ENCODE measurements at places on chromosomes 1 and 21. TPM values are rescaled to one million over a fixed set of nuclear protein-coding genes. Genes with fewer than 3 reads are reported as not detected.

- H3K27me3 ChIP-seq: no peaks in the 10 kb centered on the region
- peak overlapping the region; percentile 63 for H3K27ac ChIP-seq
- peak; percentile 97 for DNase-seq
- peak overlapping the region; percentile 48 for H3K4me3 ChIP-seq
These were observed 2.8 kb downstream of the TGFB2 start for GRCh38 chr1:218347723-218348627.

DNA sequence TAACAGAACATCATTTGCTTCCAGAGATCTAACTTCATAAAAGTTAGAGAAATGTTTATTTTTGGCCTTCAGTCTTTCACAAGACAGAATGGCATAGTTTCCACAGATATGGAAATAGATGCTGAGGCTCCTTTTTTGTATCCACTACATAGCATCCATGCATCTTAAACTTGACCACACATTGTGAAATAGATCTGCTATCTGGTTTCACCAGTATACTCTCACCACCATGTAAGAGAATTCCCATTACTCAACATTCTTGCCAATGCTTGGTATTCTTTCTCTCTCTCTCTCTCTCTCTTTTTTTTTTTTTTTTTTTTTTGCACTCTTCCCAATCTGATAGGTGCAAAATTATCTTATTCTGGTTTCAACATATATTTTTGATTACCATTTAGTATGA lies 52.1 kb upstream of the PRMT6 start:
- no peak overlapping the region for H3K4me3 ChIP-seq
- H3K27me3 ChIP-seq: no peaks in the 10 kb centered on the region
- H3K27ac ChIP-seq: no peak overlapping the region
- no peak for DNase-seq

- DNase-seq: no peak
- H3K4me1 ChIP-seq: no peaks in the 10 kb centered on the region
- H3K27ac ChIP-seq: no peak overlapping the region
- no peaks in the 10 kb centered on the region for H3K27me3 ChIP-seq
- H3K36me3 ChIP-seq: no peaks in the 10 kb centered on the region
These were observed 85.4 kb downstream of the PIGK start for GRCh38 chr1:77133731-77134358.

- peaks cover 10% of the 10 kb centered on the region for H3K36me3 ChIP-seq
- H3K27ac ChIP-seq: no peak overlapping the region
- no peaks in the 10 kb centered on the region for H3K27me3 ChIP-seq
- no peak for DNase-seq
- no peaks in the 10 kb centered on the region for H3K4me1 ChIP-seq
These were observed 31.0 kb upstream of the IL19 start for GRCh38 chr1:206739411-206740076.

GRCh38 chr1:21673277-21673780 lies 4.2 kb upstream of the RAP1GAP start:
- no peaks in the 10 kb centered on the region for H3K36me3 ChIP-seq
- H3K27me3 ChIP-seq: peaks cover 21% of the 10 kb centered on the region
- peaks cover 16% of the 10 kb centered on the region for H3K4me1 ChIP-seq
- no peak for DNase-seq

GRCh38 chr1:190963321-190963720 lies 485.7 kb upstream of the BRINP3 start:
- DNase-seq: no peak
- no peak overlapping the region for H3K27ac ChIP-seq
- H3K36me3 ChIP-seq: no peaks in the 10 kb centered on the region

GRCh38 chr1:4137621-4138415 lies 237.7 kb upstream of the C1orf174 start:
- DNase-seq: no peak
- H3K4me1 ChIP-seq: no peaks in the 10 kb centered on the region
- H3K36me3 ChIP-seq: no peaks in the 10 kb centered on the region
- peaks cover 6% of the 10 kb centered on the region for H3K27me3 ChIP-seq
- H3K27ac ChIP-seq: no peak overlapping the region
- no peak overlapping the region for H3K4me3 ChIP-seq

DNA sequence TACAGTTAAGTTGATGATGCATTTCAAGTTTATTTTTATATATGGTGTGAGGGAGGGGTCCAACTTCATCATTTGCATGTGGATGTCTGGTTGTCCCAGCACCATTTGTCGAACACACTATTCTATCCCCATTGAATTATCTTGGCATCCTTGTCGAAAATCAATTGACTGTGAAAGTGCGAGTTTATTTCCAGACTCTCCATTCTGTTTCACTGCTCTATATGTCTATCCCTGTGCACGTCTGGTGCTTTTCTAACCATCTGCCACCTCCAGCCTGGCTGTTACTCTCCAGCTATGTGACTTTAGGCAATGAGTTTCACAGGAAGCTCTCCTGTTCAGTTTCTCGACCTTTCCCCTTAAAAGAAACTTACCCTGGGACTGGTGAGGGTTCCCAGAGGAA lies 137.1 kb upstream of the KLHDC7A start:
- H3K4me3 ChIP-seq: no peak overlapping the region
- DNase-seq: no peak
- no peak overlapping the region for H3K27ac ChIP-seq

DNA sequence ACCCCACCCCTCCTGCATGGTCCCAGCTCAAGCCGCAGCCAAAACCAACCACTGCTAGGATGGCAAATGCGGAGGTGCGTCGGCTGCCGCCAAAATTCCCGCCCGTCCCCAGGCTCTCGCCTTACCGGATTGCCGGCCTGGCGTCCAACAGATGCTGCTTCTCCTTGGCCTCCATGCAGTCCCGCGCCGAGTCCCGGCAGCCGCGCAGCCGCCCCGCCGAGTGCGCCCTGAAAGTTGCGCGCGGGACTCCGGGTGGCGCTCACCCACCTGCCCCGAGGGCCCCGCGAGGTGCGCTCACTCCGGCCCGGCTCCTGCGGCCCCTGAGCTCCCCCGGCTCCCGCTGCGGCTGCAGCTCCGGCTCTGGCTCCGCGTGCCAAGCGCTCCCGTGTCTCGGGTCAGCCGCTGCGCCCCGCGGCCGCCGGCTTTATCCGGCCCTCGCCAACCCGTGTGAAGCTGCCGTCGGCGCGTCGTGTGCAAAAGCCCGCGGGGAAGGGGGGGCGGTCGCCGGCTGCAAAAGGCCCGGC lies at the start of gene SLC30A2:
TSS of gene SLC30A2 (minus strand) at position 397 of the 524 bp plus-strand sequence. CDS start at position 175, 222 bp downstream.
- no peak within 1 kb of the TSS for H3K27ac ChIP-seq
- DNase-seq: peak; percentile 31
- no peaks in the 10 kb centered on the region for H3K36me3 ChIP-seq
- no peak within 1 kb of the TSS for H3K4me3 ChIP-seq
- no peaks in the 10 kb centered on the region for H3K4me1 ChIP-seq

DNA sequence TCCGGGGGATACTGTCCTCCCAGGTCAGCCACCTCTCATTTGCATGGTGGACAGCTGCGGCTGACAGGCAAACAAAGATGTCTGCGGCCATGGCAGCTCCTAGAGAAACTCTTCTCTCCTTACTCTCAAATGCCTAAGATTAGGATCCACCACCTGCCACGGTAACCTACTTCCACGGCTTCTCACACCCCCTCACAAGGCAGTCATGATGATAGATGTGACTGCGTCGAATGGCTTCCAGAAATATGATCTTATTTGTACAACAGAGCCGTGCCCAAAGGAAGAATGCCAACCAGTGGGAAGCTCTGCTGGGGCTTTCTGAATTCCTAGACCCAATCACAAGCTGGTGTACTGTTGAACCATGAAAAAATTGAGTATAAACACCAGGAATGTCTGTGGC lies 73.4 kb downstream of the BACE2 start:
- no peak overlapping the region for H3K27ac ChIP-seq
- DNase-seq: no peak
- H3K4me3 ChIP-seq: no peak overlapping the region
- peaks cover 6% of the 10 kb centered on the region for H3K36me3 ChIP-seq
- H3K4me1 ChIP-seq: no peaks in the 10 kb centered on the region
- no peaks in the 10 kb centered on the region for H3K27me3 ChIP-seq

DNA sequence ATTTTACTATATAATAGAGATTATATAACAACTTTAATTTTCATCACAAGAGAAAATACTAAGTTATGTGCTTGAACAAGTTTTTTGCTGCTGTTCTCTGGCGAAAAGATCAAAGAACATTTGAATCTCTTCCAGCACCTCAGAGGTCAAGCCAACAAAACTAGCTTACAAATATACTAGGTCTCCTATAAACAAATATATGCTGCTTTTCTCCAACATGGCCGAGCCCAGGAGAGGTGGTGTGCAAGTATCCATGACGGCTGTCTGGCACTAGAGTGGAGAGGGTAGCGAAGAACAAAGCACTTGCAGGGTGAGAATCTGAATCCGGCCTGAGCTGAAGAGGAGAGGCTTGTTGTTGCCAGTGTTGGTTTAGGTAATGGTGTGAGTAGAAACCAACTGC lies 7.5 kb upstream of the FMO3 start:
- no peak overlapping the region for H3K27ac ChIP-seq
- DNase-seq: peak; percentile 77
- no peaks in the 10 kb centered on the region for H3K27me3 ChIP-seq
- no peak overlapping the region for H3K4me3 ChIP-seq
- no peaks in the 10 kb centered on the region for H3K4me1 ChIP-seq

GRCh38 chr1:177311111-177311510 lies 140.4 kb downstream of the BRINP2 start:
- no peak overlapping the region for H3K27ac ChIP-seq
- H3K36me3 ChIP-seq: no peaks in the 10 kb centered on the region
- DNase-seq: no peak
- no peaks in the 10 kb centered on the region for H3K4me1 ChIP-seq
- H3K27me3 ChIP-seq: no peaks in the 10 kb centered on the region

DNA sequence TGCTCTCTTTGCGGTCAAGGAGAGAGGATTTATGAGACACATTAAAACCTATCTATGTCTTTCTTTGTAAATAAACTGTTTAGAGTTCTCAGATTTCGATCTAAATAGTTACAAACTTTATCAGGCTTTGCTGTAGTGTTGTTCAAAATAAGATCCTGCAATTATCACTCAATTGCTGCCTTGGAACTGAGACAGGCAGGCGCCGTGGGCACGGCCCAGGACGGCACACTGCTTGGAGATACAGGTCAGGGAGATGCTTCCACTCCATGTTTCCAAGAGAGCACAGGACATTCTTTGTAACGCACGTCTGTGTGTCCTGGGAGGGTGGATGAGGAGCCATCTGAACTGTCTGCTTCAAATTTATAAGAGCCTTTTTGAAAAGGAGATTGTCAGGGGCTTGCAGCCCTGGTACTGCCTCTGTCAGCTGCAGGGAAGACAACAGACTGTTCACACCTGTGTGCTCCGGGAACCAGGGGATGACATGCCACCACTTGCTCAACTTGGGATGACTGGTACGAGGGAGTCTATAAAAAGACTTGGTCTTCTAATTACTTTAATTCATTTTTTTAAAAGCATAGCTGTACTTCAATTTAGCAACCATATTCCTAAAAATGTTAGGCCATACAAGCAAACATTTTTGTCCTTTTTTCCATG lies 472.9 kb upstream of the RUNX1 start:
- H3K4me3 ChIP-seq: no peak overlapping the region
- H3K4me1 ChIP-seq: no peaks in the 10 kb centered on the region
- H3K27me3 ChIP-seq: no peaks in the 10 kb centered on the region
- no peak overlapping the region for H3K27ac ChIP-seq
- no peaks in the 10 kb centered on the region for H3K36me3 ChIP-seq

- H3K27me3 ChIP-seq: no peaks in the 10 kb centered on the region
- H3K27ac ChIP-seq: no peak overlapping the region
- H3K4me3 ChIP-seq: no peak overlapping the region
- no peaks in the 10 kb centered on the region for H3K36me3 ChIP-seq
- no peaks in the 10 kb centered on the region for H3K4me1 ChIP-seq
- no peak for DNase-seq
These were observed 131.0 kb downstream of the TRIM33 start for GRCh38 chr1:114379987-114380386.

GRCh38 chr1:245086389-245086969 lies 68.3 kb upstream of the KIF26B start:
- DNase-seq: no peak
- H3K36me3 ChIP-seq: peaks cover 9% of the 10 kb centered on the region
- H3K4me3 ChIP-seq: no peak overlapping the region
- H3K27ac ChIP-seq: no peak overlapping the region
- H3K27me3 ChIP-seq: no peaks in the 10 kb centered on the region
- no peaks in the 10 kb centered on the region for H3K4me1 ChIP-seq

- H3K27ac ChIP-seq: no peak overlapping the region
- no peaks in the 10 kb centered on the region for H3K4me1 ChIP-seq
These were observed 100.5 kb upstream of the KCNK1 start for GRCh38 chr1:233513431-233513830.

DNA sequence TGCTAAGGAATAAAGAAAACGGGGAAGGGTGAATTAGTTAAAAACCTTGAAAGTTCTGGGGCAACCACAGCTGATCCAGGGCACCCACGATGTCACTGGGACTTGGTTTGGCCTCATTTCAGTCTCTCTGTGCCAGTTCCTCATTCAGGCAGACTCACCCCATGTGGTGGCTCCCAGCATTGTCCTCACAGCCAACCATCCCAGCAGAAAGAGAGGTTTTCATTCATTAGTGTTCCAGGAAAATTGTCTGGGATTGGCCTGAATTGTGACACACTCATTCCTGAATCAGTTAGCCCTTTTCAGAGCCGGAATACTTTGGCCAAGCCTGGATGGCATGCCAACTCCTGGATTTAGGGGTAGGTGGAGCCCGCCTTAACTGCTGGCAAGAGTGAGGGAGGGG lies 367.7 kb downstream of the PRDM2 start:
- no peak overlapping the region for H3K4me3 ChIP-seq
- peaks cover 3% of the 10 kb centered on the region for H3K27me3 ChIP-seq
- H3K4me1 ChIP-seq: no peaks in the 10 kb centered on the region

GRCh38 chr1:221514806-221515205 lies 227.1 kb downstream of the DUSP10 start:
- no peaks in the 10 kb centered on the region for H3K27me3 ChIP-seq
- H3K27ac ChIP-seq: no peak overlapping the region
- H3K4me1 ChIP-seq: no peaks in the 10 kb centered on the region
- no peaks in the 10 kb centered on the region for H3K36me3 ChIP-seq
- no peak overlapping the region for H3K4me3 ChIP-seq
- DNase-seq: no peak

GRCh38 chr21:16187603-16188301 lies 458.0 kb downstream of the USP25 start:
- no peak for DNase-seq
- H3K4me3 ChIP-seq: no peak overlapping the region

SPRR1A gene
- not detected for total RNA-seq

LINGO4 gene
- total RNA-seq: 0.40 TPM

TNFRSF9 gene
- 0.64 TPM for total RNA-seq

FCRL5 gene
- 5.9 TPM for total RNA-seq

GNAT2 gene
- total RNA-seq: not detected

PMF1 gene
- 66.9 TPM for total RNA-seq

MMP23B gene
- 40.3 TPM for total RNA-seq

SPRR2D gene
- not detected for total RNA-seq

DCST1 gene
- not detected for total RNA-seq

KLHDC8A gene
- total RNA-seq: 0.58 TPM

Measured in lung (tissue), 17 donors.